ENCODE measurements at places on chromosomes 2 and 18.

GRCh38 chr2:240797914-240798313 is 22.1 kb downstream of the KIF1A start:
- no peak for DNase-seq

DNA sequence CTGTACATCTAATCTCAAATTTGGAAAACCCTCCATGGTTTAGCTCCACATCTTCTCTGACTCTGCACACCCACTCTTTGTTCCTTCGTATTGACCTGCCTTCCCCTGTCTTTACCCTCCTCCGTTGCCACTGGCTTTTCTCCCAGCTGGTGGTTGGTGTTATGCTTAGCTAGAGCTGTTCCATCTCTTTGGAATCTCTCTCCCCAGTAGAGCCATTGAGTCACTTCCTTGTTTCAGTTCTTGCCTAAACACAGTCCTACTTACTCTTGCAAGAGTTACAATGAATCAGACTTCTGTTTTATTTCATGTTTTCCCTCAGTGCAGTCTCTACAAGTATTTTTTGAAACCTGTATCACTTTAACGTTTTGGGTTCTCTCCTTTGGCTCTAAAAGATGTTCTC is 263.9 kb downstream of the LTBP1 start:
- DNase-seq = no peak

DNA sequence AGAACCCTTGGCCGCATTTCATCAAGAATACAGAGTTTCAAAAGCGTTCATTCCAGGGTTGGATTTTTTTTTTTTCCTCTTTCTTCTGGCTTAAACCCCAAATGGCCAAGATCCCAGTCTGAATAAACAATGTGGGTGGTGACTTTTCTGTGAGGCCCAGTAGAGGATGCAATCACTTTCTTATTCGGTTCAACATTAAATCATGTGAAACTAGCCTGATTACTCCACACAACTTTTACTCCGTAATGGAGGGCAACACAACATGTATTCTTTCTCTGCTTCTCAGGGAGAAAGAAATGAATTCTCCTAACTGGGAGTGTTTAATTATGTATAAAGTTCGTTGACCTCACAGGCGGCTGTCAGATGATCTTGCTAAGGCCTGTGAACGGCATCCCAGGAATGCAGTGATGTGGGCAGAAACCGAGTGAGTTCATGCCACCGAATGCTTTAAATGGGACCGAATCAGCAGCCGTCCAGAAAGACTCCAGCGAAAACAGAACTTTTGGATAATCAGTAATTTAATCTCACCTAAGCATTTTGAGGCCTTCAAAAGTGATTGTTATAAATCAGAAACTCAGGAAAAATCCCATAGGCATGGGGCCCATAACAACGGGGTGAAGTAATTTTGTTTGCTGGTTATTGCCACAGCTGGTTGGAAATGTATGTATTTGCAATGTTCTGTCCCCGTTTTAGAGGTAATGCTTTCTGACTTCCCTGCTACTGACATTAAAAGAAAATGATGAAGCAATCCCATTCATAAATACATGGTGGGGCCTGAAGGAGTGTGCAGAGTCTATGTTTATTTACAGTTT is 81.5 kb downstream of the BCL2 start:
- DNase-seq = no peak

DNA sequence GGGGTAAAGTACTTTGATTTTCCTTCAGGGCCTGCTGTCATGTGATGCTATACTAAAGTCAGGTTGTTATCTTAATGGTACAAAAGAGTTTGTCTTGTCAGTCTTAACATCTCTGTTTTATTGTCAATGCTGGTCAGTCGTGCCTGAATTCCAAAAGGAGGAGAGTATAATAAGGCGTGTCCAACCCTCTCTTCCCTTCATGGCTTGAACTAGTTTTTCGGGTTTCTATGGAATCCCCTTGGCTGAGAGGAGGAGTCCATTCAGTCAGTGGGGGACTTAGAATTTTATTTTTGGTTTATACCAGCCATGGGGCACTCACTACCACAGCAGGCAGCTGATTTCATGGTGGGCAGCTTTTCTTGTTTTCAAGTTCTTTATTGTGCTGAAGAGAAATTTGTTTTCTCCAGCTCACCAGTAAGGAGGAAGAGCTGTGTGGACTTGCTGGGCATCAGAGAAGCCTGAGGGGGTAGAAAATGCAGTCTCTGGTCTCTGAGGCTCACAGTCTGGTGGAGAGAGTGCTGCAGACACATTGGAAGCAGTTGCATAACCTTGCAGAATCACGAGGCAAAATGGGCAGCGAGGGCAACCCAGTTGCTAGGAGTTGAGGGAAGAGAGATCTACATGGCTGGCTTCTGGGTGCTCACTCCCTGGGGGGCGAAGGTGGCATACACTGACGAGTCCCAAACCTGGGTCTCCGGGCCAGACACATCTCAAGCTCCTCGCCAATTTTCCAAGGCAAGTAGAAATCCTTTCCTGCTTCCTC is 193.1 kb downstream of the ZBTB7C start:
- no peak for DNase-seq

GRCh38 chr2:106057206-106057605 is 136.9 kb downstream of the UXS1 start:
- peak; percentile 20 for DNase-seq

- DNase-seq = no peak
Measured at GRCh38 chr18:57863706-57864105, 60.6 kb upstream of the ATP8B1 start.

- no peak for DNase-seq
Measured at GRCh38 chr2:144213797-144214196, 306.1 kb downstream of the ZEB2 start.

DNA sequence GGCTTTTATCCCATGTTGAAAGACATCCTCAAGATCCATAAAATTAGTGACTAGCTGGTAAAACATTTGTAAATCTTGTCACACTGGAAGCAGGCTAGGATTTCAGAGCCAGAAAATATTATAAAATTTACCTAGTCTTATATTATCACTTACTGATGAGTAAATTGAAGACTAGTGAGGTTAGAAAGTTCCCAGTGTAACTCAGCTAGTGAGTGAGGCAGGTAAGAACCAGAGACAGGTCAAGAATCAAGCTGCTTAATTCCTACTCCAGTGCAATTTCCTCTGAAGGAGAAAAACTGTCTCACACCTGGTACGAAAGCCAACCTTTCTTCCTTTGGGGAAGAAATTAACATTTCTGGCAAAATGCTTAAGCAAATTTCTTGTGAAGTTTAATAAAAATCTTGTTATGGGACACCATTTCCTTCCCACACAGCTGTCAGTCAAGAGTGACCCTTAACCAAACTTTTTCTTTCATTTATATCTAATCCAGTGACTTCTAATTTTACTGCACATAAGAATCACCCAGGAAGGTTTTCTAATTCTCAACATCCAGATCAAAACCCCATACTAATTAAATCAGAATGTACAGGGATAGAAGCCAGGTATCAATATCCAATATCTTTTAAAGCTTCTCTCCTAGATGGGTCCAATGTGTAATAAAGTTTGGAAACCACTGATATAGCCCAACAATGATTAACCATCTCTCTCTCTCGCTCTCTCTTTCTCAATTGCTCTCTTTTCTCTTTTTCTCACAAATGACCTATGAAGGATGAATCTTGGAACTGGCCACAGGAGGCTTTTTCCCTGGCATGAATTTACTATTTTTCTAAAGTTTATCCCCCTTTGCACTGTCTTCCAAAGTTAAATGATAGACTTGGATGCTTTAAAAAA is 264.3 kb upstream of the SLC39A10 start:
- DNase-seq = no peak

DNA sequence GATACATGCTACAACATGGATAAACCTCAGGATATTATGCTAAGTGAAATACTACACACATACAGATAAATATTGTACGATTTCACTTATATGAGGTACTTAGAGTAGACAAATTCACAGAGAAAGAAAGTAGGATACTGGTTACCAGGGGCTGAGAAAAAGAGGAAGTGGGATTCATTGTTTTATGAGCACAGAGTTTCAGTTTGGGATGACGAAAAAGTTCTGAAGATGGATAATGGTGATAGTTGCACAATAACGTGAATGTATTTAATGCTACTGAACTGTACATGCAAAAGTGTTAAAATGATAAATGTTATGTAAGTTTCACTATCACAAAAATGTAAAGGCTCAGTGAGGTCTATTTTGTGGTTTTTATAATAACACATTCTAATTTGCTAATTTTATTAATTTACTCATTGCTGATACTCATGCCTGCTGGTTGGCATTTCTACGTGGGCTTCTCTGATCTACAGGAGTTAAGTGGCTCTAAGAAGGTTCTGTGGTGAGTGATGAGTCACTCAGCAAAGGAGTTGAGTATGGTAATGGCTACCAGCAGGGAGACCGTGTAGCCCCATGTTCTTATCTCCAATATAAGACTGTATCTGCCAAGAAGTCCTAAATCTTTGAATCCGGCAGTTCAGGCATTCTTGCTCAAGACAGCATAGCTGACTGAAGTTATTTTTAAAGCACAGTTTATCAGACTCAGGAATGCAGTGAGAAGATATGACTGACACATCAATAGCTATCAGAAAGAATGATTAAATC is 41.1 kb downstream of the UPP2 start:
- no peak for DNase-seq

Data from effector CD4-positive, alpha-beta T cell (primary cell).